ENCODE measurements at places on chromosomes 1 and 21.
A peak's percentile ranks its signal among the peaks of the same experiment; 100 is the strongest.

DNA sequence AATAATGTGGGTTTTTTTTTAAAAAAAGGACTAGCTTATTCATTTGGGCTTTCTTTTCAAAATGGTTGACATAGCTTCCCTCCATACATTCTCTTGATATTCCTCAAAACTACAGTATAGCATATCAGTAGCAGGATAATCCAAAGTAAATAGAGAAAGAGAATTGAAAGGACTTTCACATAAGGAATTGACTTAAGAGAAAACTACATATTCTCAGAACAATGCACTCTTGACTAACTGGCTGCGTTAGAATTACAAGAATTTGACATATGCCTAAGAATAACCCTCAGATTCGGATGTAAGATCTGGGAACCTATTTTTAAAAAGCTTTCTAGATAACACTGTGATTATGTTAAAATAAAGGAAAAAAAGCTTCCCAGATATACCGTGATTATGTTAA lies 3.1 kb downstream of the PRKAB2 start:
- no peak for DNase-seq

DNA sequence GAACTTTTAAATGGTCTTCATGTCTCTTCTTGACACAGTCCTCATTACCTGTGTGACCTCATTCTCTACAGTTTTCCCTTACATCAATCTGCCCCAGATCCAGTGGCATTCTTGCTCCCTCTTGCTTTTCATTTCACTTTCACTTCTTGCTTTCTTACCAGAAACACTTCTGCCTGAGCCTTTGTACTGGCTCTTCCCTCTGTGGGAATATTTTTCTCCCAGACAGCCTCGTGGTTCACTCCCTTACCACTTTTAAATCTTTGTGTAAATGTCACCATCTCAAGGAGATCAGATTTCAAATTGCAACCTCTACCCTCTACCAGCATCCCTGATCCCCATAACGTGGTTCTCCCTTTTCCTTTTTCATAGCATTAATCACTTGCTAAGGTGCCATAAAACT lies 73.2 kb downstream of the DISC1 start:
- DNase-seq, result no peak

GRCh38 chr1:12607263-12607662 lies 10.7 kb downstream of the DHRS3 start:
- no peak for DNase-seq

DNA sequence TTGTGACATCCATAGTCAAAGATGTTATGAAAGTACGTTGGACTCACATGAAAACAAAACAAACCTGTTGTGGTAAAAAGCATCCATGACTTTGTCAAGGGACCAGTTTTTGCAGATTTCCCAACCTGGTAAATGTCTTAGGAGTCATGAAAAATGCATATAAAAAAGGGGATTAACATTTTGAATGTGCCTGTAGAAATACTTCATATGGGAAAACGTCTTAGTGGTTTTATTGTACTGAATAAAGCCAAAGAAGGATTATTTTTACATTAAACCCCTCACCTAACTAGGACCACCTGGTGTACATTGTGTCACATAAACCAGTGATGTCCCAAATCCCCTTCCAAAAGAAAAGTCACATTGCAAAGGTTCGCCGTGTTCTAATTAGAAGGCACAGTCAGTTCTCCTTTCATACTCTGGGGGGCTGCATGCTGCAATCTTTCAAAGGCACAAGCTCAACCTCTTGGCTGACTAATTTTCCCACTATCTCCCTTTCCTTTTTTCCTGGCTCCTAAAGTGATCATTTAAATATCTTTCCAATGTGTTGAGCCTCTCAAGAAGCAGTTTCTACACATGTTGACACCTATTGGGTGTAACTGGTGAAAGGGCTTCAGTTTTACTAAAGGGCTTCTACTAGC lies 119.8 kb upstream of the SPAG17 start:
- no peak for DNase-seq

DNA sequence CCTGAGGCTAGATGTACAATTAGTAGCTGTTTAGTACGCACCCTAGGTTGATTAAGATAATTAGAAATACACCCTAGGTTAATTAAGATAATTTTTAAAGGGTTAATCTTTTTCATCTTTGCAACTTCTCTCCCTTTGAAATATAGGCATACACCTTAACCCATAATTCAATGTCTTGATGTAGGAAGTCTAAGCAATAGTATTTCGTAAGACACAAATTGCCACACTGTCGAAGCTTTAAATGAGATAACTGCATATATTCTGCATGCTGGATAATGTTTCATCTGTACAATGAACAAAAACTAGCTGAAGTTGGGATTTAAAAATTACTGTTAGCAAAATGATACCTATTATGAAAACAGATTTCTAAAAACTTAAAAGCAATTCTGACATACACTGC lies 122.9 kb downstream of the EVI5 start:
- DNase-seq, result no peak

- no peak for DNase-seq
Observed at GRCh38 chr1:55679971-55680370, 464.8 kb upstream of the USP24 start.

- DNase-seq, result no peak
Observed at GRCh38 chr1:34398241-34398915, 221.7 kb downstream of the C1orf94 start.

DNA sequence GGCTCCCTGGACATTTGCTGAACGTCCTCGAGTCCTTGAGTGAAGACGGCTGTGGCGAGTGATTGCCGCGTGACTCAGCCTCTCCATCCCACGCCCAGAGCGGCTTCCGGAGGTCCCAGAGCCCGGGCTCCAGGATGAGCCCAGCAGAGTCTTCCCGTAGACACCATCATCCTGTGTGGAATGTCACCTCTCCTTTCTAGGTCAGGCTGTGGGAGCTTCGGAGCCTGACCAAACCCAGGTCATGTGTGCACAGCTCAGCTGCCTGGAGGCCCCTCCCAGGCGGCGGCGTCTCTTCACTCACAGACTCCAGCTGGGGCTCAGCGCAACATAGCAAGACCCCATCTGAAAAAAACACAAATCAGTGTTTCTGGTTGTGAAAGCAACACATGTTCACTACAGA lies 38.2 kb downstream of the PRKCZ start:
- no peak for DNase-seq

DNA sequence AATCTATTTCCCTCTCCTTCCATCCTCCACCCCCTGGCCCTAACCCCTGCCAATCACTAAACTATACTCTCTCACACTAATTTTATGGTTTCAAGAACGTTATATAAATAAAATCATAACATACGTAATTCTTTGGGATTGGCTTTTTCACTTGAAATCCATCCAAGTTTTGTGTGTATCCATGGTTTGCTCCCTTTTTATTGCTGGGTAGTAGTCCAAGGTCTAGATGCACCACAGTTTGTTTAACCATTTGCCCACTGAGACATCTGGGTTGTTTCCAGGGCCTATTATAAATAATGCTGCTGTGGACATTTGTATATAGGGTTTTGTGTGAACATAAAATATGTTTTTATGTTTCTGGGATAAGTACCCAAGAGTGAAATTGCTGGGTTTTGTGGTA lies 61.4 kb downstream of the TEX35 start:
- DNase-seq, result no peak

DNA sequence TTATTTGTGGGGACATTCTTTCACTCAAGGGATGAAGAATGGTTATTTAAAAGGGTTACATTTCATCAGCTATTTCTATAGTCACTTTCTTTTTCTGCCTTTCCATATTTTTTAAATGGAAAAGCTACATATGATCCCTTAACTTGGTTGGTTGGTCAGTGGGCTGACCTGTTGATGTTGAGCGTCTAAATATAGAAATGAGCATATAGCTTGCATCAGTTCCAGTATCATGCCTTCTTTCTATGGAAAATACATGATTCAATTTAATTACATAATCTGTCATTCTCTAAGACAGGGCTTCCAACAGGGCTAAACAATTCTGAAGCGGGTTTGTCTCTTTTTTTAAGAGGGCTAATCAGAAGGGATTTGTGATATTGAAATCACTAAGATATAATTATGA lies 40.6 kb downstream of the TYW3 start:
- DNase-seq, result no peak

GRCh38 chr1:168480997-168481396 lies 62.8 kb downstream of the XCL2 start:
- no peak for DNase-seq

DNA sequence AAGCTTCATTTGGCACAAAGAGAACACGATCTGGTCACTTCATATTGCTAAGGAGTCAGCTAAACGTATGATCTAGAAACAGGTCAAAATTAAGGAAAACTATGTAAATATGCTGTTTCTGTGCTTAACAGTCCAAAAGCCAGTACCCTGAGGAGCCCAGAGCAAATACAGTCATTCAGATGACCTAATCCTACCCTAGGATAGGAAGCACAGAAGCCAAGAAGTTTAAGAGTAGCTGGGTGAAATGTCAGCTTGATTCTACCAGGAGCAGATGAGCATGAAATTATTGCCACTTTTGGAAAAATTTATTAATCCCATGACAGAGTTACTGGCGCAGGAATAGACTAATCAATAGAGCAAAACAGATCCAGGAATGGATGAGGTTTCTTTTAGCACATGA lies 18.3 kb downstream of the SORT1 start:
- no peak for DNase-seq

GRCh38 chr1:92739669-92740524 lies 45.0 kb downstream of the EVI5 start:
- DNase-seq, result no peak

GRCh38 chr1:6954591-6954990 lies 169.3 kb downstream of the CAMTA1 start:
- DNase-seq, result no peak

GRCh38 chr1:89837036-89837481 lies 16.2 kb downstream of the LRRC8D start:
- DNase-seq, result no peak

DNA sequence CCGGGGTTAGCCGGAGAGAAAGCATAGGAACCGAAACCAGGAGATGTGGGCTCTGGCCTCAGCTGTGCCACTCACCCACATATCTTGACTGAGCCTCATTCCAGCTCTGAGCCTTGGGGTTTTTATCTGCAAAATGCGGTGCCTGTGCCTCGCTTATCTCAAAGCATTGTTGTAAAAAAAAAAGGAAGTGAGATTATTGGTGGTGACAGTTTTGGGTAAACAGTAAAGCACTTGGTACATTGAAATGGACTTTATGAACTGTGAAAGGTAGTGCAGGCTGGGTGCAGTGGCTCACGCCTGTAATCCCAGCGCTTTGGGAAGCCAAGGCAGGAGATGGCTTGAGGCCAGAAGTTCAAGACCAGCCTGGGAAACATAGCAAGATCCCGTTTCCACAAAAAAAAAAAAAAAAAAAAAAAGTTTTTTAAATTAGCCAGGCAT lies 3.8 kb downstream of the PTAFR start:
- peak; percentile 48 for DNase-seq

GRCh38 chr1:113191579-113192076 lies 118.6 kb downstream of the LRIG2 start:
- DNase-seq, result peak; percentile 36

DNA sequence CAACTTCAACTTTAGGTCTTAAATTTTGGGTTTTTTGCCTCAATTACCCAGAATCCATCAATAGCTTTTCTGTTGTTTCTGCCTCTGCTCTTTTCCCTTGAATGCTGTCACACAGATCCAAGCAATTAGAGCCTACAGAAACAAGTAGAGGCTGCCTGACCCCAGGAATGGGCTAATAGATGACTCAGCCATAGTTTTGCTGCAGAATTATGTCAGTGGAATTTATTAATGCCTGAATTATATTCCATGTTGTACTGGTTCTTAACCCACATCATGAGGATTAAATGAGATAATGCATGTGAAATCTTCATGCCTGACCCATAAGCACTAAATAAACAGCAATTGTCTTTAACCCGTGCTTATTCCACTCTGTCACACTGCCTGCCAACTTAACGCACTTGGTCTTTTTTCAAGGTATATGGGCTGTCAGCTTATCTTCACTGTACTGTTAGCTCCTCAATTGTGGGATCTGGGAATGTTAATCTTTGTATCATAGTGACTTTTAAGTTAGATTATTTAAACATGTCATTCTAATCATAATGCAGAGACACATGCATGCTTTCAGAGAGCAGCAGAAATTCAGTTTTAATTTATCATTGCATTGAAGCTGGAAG lies 213.3 kb downstream of the ROR1 start:
- no peak for DNase-seq

DNA sequence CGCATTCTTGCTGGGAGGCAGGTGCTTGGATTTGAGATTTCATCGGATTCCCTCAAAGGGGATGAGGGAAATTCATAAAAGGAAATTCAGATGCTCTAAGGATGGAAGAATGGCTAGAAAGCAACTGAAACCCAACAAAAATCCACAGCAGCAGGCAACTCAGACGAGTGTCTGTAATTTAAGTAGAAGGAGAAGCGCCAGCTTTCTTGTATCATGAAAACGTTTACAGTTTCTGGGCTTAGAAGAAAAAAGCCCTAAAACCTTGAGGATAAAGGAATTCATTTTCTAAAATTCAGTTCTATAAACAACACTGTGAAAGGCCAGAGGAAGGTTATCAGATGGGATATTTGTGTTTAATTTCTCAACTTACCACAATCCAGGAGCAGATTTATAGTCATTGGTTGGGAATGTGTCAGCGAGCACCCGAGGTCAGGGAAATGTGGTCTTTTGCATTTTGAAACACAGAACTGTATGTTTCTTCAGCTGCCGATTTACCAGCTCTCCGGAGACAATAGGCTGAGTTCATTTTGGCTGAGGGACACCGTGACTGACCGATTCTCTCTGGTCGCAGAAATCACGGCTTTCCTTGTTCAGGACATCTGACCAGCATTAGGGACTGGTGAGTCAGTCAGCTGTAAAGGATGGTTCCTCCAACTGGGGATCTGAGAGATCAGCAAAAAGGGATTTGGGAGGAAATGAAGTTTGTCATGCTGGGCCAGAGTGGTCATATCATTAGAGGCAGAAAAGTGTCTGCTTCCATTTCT lies 111.6 kb upstream of the ERRFI1 start:
- DNase-seq, result no peak

DNA sequence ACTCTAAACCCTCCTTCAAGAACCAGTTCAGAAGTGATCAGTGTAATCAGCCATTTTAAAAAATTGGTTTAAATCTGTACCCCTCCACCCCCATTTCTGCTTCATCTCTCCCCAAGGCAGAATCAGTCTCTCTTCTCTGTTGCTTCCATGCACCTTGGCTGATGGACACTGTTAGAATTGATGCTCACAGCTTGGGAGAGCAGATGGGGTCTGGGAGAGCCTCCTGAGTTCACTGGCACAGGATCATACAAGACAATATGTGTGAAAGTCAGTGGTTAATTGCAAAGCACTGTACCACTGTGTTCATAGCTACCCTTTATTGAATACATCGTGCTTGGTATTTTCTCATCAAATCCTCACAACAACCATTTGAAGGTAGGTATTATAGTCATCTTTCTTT lies 140.9 kb downstream of the ROR1 start:
- DNase-seq, result no peak
